NCI-H345 (cell line): ENCODE measurements at places on chromosomes 16 and 17.

DNA sequence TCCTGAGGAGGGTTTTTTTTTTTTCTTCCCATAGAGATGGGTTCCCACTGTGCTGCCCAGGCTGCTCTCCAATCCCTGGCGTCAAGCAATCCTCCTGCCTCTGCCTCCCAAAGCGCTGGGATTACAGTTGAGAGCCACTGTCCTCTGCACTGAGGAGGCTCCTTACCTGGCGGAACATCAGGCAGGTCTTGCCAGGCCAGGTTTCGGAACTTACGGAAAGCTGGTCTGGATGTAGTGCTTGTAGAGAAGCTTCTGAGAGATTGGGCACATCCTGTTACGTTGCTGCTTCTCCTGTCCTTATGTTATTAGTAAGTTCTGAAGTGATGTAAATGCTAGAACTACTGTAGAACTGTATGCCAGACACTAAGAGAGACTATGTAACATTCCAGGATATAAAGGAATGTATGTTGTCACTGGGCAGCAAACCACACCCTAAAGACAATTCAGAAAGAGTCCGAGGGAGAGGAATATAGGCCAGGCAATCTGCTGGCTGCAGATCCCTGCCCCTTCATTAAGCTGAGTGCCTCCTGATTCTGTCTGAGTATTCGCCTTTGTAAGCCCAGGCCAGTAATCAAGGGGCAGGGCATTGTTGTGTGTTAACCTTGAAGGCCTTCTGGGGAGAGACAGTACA is 21.1 kb downstream of the ETV4 start:
- no peak for DNase-seq

DNA sequence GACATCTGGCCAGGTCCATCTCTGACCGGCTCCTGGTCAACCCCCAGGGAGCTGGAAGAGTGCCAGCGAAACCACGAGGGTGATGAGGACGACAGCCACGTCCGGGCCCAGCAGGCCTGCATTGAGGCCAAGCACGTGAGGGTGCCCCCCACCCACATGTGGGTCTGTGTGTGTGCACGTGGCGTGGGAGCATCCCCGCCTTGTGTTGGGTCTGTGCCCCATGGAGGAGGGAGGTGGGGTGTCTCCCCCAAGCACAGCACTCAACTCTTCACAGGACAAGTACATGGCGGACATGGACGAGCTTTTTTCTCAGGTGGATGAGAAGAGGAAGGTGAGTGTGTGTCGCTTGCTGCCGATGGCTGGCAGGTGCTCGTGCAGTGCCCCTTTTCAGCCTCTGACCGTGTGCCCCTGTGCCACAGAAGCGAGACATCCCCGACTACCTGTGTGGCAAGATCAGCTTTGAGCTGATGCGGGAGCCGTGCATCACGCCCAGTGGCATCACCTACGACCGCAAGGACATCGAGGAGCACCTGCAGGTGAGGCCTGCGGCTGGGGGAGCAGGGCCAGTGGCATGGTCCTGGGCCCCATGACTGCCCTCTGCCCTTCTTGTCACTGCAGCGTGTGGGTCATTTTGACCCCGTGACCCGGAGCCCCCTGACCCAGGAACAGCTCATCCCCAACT is 1.7 kb downstream of the STUB1 start:
- DNase-seq, result no peak

DNA sequence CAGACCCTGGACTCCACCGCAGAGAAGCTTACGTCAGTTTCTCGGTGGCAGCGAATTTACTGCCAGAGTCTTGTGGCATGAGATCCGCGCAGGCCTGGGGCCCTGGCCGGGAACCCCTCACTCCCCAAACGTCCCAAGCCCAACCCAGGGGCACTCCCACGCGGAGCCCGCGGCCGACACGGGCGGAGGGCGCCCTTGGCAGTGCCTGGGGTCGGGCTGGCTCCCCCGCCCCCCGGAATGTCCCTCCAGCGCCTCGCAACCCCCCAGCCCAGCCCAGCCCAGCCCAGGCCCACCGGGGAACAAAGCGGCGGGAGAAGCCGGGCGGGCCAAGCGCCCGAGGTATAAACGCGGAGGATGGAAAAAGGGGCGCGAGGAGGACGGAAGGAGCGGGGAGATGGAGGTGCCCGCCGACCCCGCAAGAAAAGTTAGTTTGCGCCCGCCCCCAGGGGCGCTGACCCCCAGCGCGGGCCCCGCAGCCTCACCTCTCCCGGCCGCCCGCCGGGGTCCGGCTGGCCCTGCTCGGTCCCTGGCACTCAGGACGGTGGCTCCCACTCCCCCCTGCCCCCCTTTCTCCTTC is 330 bp downstream of the CASKIN2 start:
- no peak for DNase-seq

GRCh38 chr16:88298833-88299745 is 83.7 kb upstream of the ZNF469 start:
- DNase-seq, result no peak

GRCh38 chr17:4142107-4142900 is 526 bp downstream of the ZZEF1 start:
- DNase-seq, result no peak
